ENCODE measurements at places on chromosomes 6 and 20.

GRCh38 chr6:157061770-157062594, 261.3 kb downstream of the TMEM242 start:
- DNase-seq: no peak

- no peak for DNase-seq
Observed at GRCh38 chr6:102582569-102582968, 1189.1 kb downstream of the GRIK2 start.

- DNase-seq: no peak
Observed at GRCh38 chr6:24743944-24744335, 25.0 kb upstream of the C6orf62 start.

GRCh38 chr20:3661814-3662665, 1.2 kb downstream of the GFRA4 start:
- no peak for DNase-seq

DNA sequence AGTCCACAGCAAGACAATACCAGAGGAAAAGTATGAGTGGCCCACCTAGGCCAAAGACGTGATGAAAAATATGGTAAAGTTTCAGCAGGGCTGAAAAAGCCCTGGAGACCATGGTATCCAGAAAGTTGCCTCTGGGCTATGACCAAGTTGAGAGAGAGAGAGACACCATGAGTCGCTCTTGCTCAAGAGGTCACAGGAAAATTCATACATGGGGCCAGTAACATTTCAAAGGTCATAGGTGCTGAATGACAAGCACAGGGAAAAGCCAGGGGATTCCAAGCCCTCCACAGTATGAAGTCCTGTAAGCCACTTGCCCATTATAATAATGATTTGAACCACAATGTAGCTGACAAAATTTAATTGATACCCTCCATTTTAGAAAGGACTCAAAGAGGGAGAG, 657.7 kb upstream of the CITED2 start:
- DNase-seq: no peak

GRCh38 chr20:61652146-61652545, 400.1 kb downstream of the CDH4 start:
- DNase-seq: no peak

DNA sequence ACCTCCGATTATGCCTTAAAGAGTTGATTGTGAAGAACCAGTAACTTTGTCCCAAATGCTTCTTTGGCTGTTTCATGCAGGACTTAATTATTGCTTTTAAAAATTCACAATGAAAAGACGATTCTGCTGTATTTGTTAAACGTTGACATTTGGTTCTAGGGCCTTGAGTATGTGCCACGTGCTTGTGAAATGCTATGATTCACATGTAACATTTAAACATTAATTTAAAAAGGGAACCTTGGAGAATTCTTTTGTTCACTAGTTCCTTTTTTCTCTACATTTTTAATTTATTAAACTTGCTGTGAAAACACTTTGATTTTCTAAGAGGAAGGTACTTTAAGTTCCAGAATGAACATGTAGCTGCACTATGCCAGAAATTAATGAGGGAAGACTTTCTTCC, 9.5 kb downstream of the GZF1 start:
- DNase-seq: no peak

GRCh38 chr6:141498977-141499376, 633.7 kb upstream of the GJE1 start:
- no peak for DNase-seq

GRCh38 chr20:38805958-38806854, 709 bp downstream of the PPP1R16B start:
- DNase-seq: no peak

DNA sequence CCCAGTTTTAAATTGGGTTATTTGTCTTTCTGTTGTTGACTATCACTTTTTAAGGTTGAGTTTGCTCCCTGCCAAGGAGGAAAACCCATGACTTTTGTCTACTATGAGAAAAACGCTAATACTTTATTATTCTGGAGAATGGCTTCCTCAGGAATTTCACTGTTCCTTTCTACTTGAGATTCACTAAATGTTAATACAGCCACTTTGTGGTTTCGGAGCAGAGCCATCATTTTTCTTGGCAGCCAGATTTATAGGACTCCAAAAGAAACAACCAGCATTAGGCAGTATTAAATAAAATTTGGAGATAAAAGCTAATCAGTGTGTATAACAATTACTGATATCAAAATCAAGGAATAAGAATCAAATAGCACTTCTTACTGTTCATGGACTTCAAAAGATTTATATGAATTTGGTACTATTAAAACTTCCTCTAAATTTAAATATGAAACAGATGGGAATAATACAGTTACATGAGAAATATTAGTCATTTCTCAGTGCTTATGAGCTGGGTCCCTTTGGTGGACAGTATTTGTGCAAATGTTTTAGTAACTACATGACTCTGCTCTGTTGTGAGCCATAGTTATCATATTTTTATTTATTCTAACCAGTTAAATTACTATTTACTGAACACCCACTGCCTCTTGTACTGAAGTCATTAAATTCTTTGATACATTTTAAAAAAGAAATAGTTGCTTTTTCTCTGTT, 64.1 kb upstream of the FBXO30 start:
- no peak for DNase-seq

- no peak for DNase-seq
Observed at GRCh38 chr6:33278810-33279209, 1.9 kb downstream of the B3GALT4 start.

GRCh38 chr6:92979281-92979680, 440.1 kb downstream of the EPHA7 start:
- DNase-seq: no peak

GRCh38 chr6:131040866-131041265, 22.2 kb downstream of the EPB41L2 start:
- DNase-seq: no peak

DNA sequence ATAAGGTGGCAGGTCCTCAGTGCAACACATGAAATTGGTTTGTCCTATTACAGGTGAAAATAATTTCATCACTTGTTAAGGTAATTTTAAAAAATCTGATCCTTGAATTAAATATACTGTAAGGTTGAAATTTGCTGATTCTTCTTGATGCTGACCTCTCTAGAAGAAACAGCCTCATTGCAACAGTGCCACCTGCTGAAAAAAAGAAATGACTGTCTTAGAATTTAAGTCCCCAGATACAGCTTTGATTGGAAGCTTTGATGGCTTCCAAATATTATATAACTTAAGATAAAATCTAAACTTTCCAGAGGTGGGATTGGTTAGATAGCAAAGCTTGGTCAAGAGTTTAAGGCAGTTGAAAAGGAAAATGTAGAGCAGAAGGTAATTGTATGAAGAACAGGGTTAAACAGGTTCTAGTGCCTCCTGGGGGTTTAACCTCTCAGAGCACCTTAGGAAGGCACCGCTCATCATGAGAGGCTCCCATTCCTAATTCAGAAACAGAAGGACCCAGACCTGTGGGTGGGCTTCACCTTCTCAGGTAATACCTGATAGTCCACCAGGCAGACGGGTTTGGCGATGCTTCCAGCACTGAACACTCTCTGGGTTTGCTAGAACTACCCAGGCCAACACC, 401.0 kb downstream of the PAX1 start:
- DNase-seq: peak; percentile 42

DNA sequence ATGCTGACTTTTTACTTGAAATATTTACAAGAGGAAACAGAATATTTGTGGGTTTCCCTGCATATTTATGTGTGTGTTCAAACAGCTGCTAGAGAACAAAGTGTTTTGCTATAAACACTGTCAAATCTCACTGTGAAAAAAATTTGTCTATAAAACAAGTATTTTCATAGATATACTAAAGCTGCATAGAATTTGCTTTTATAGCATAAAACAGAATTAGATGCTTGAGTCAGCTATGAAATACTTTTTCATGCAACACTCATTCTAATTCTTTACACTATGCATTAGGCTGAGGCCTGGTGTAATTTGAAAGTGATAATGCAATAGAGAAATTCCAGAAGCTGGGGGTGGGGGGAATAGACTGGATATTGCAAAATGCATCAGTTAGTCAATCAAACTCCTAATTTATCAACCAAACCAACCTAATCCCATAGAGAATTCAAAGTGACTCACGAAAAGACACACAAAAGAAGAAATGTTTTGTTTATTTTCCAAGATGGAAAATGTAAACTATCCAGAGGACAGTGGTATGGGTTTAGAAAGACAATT, 148.2 kb downstream of the LAMA2 start:
- peak; percentile 56 for DNase-seq

GRCh38 chr20:25251019-25251418, 3.1 kb downstream of the PYGB start:
- DNase-seq: no peak

- DNase-seq: no peak
Observed at GRCh38 chr20:62949153-62949821, 3.2 kb upstream of the SLC17A9 start.

GRCh38 chr6:84763003-84763885, 1.2 kb downstream of the TBX18 start:
- DNase-seq: no peak

- no peak for DNase-seq
Observed at GRCh38 chr6:111993342-111993741, 60.6 kb upstream of the CCN6 start.

DNA sequence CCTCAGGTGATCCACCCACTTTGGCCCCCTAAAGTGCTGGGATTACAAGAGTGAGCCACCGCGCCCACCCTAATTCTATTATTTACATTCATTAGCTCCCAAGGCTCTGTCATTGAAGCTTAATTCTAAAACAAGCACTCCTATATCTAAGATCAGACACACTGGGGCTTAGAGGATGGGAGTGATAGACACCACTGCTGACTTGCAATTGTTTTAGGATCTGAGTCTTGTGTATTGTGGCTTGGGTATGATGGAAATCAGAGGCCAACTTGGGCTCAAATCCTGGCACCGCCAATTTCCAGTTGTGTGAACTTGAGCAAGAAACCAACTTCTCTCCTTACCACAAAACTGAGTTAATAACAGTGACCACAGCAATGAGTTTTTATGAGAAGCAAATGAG, 34.7 kb downstream of the MTRES1 start:
- no peak for DNase-seq

DNA sequence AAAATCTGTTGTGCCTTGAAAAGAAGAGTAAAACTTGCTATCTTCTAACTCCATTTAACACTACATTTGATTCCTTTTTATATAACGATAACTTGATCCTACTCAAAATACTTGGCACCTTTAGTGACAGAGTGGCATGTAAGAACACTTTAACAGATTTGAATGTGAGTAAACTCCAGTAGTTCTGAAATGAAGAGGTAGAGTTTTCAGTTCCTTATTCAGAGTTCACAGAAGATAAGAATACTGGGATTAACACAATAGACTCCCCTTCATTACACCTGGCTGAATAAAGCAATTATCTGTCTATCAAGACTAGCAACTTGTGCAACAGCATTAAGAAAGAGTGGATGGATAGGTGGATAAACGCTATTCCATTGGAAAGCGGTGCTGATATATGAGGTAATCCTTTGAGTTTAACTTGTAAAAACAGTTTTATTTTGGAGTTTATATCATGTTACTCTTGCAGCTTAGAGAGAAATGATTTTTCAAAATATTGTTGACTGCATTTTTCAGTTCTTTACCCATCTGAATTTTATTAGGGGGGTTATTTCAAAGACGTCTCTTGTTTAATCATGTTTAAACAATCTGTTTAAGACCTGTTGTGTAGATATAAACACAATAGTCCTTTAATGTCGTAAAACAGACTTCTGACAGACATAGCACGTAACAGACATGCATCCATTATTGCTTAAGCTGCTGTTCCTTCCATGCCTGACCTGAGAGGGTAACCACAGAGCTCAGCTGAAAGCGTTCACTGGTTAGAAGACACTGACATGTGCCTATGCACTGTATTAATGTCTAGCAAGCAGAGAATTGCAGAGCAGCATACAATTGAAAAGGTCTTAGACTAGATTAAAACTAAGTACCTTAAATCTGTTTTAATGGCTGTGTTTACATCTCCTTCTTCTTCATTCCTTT, 102.4 kb upstream of the SUPT3H start:
- no peak for DNase-seq

GRCh38 chr20:48818031-48818370, 9.8 kb downstream of the PREX1 start:
- no peak for DNase-seq

DNA sequence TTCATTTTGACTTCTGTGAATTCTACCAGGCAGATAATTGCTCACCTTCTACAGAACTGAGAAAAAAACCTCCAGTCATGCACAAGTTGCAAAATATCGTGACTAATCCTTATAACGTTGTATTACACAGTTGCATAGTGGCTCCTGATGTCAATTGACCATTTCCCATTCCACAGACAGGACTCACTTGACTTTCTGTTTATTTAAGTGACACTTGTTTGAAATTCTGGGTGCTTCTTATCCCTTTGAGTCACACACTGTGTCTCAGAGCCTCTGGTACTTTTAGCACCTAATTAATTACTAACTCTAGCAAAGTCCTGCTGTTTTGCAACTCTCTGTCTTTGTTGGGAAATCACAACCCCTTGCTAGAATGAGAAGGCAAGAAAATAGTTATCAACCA, 16.2 kb upstream of the RSPO3 start:
- DNase-seq: no peak

- no peak for DNase-seq
Observed at GRCh38 chr20:62603907-62604785, 38.2 kb upstream of the SLCO4A1 start.

DNA sequence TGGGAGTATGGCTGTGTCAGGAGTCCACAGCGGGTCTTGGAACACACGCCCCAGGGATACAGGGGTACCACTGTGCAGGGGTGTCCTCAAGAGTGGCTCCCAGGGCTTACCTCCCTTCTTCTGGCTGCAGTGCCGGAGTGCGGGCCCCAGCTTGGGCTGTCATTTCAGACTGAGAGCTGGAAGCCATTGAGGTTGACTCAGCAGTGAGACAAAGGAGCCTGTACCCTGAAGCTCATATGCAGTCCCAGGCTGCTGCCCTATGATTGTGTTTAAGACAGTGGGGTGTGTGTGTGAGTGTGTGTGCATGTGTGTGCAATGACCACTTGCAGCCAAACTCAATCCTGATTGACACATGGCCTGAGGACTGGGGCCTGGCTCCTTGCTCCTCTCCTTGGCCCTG, 167.7 kb upstream of the AFDN start:
- no peak for DNase-seq

DNA sequence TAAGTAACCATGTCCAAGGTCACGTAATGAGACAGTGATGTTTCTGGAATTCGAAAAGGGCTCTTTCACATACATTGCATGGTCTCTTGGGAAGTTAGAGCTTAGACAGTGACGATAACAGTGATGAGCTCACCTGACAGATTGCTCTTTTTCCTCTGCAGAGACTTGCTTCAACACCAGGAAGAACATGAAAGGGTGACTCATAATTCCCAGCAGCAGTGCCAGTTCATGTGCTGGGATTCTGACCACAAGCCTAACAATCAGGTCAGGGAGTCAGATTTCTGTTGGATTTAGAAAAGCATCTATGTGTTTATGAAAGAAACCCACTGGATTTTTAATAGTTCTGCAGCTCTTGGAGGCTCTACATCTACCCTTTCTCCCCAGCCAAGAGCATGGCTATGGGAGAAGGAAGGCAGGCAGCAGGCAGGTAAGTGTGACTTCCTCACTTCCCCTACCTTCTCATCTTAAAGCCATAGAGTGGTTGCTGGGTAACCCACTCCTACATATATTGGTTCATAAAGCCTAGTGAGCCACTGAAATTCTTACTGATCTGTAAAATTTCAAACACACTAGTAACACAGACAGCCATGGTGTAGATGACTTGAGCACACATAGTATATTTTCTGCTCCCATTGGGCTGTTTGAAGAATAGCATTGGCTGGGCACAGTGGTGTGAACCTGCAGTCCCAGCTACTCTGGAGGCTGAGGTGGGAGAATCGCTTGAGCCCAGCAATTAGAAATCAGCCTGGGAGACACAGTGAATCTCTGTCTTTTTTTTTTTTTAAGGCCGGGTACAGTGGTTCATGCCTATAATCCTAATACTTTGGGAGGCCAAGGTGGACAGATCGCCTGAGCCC, 44.4 kb upstream of the LOC128125822 start:
- DNase-seq: no peak

Data from renal pelvis (tissue), 12 donors.